ENCODE measurements at places on chromosomes 2 and 18.

GRCh38 chr18:30485078-30485477, 557.5 kb downstream of the DSC3 start:
- DNase-seq: no peak

- no peak for DNase-seq
These were observed 182.2 kb upstream of the ATP5MC3 start for GRCh38 chr2:175363699-175364098.

- no peak for DNase-seq
These were observed 160.6 kb downstream of the PRKCE start for GRCh38 chr2:45812011-45812500.

GRCh38 chr18:23673725-23674124, 11.0 kb upstream of the ANKRD29 start:
- no peak for DNase-seq

- DNase-seq: no peak
These were observed 136.2 kb downstream of the CERS6 start for GRCh38 chr2:168592181-168592831.

- no peak for DNase-seq
These were observed 78.2 kb downstream of the MYL12B start for GRCh38 chr18:3340015-3340681.

DNA sequence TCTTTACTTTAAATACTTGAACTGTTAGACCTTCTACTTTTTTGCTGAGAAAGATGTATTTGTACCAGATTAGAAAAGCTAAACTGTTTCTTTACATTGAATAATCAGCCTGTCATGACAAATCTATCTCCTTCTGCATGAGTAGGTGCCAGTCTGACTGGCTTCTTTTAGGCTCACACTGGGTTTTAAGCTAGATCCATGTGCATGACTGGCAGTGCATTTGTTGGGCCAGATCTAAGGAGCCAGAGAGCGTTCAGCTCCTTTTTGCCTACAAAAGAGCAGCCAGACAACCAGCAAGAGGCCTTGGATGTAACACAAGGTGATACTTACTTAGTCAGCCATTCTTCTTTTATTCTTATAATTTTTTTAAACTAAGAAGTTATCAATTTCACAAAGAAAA, 82.0 kb upstream of the OTX1 start:
- no peak for DNase-seq

DNA sequence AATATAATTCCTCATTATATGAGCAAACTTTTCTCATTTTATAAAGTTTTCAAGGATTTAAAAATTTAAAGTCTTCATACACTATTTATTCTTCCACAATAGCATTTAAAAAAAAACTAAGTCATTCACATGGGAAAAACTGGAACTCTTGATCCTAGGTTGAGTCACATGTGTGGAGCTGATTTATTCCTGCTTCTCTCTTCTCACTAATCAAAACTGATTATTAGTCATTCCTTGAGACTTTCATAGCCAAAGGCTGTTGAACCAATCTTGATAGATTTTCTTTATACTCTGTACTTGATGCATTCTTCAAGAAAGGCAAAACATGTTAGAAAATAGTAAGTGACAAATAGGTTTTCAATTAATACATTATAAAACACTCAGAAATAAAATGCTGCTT, 27.4 kb downstream of the NR4A2 start:
- no peak for DNase-seq

GRCh38 chr18:11826836-11827235, 24.4 kb upstream of the CHMP1B start:
- peak; percentile 68 for DNase-seq

- DNase-seq: no peak
These were observed 61.4 kb downstream of the DYM start for GRCh38 chr18:49399003-49399402.

DNA sequence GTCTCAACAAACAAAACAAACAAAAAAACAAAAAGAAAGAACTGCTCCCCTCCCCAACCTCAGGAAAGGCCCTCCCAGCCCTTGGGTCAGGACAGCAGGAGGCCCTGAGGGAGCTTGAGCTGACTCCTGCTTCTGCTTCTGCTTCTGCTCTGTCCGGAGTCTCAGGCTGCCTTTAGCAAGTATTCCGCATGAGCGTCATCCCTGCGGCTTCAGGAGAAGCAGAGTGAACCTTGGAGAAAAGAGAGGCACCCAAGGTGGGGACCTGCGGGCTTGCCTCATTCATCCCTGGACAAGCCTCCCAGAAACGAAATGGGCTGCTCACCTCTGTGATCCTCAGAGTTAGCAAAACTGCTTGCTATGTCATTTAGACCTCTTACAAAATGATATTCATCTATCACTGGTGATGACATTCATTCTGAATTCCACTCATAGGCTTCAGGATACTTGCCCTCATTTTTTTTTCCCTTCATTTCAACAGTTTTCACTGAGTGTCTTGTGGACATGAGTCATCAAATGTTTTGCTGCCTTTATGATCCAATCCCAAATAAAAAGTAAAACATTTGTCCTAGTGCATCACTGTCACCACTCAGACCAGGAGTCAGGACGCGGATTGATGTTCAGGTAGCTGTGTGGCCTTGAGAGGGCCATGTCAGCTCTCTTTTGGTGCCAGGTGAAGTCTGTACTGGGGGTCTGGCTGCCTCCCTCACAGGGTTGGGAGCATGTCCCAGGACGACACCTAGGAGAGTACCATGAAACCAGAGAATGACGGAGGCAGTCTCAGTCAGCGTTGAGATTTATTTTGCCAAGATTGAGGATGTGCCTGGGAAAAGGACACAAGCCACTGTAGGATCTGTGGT, 51.7 kb downstream of the IMPA2 start:
- DNase-seq: no peak

DNA sequence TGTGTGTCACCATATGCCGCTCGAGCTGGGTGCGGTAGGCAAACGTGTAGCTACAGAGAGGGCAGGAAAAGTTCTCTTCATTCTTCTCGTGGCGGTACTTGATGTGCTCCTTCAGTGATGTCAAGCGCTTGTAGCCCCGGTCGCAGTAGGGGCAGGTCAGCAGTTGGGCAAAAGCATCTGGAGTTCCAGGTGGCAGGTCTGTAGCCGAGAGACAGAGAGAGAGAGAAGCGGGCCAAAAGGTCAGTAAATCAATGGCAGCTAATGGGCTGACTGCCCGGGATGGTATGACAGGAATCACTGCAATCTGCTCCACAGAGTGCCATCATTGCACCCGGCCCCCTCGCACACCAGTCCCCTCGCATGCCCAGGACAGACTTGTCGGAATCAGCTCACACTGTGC, 116.0 kb downstream of the ZEB2 start:
- no peak for DNase-seq

DNA sequence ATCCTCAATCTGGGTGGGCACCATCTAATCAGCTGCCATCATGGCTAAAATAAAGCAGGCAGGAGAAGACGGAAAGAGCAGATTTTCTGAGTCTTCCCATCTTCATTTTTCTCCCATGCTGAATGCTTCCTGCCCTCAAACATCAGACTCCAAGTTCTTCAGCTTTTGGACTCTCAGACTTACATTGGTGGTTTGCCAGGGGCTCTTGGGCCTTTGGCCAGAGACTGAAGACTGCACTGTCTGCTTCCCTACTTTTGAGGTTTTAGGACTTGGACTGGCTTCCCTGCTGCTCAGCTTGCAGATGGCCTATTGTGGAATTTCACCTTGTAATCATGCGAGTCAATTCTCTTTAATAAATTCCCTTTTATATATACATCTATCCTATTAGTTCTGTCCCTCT, 36.6 kb downstream of the DIPK1C start:
- no peak for DNase-seq

DNA sequence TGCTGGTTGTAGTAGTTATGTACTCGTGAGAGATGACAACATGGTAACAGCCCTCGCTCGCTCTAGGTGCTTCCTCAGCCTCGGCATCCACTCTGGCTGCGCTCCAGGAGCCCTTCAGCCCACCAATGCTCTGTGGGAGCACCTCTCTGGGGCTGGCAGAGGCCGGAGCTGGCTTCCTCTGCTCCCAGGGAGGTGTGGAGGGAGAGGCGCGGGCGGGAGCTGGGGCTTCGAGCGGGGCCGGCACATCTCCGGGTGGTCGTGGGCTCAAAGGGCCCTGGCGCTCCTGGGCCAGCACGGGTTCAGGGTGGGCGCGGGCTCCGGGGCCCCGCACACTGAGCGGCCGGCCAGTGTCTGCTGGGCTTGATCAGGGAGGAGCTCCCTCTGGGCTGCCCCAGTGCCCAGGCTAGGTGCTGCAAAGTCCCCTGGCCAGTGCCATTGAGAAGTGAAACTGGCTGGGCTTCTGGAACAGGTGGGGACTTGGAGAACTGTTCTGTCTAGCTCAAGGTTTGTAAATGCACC, 1012.1 kb downstream of the CNTNAP5 start:
- no peak for DNase-seq

GRCh38 chr2:212299333-212299732, 239.3 kb downstream of the ERBB4 start:
- DNase-seq: no peak

- DNase-seq: peak; percentile 32
These were observed 12.6 kb downstream of the CRACDL start for GRCh38 chr2:98923244-98923940.

Measured in endodermal cell (in vitro differentiated cells).